ENCODE measurements at places on chromosomes 16 and 17. TPM values are rescaled to one million over a fixed set of nuclear protein-coding genes. Genes with fewer than 3 reads are reported as not detected.

The DPEP2 gene
- total RNA-seq = 1.7 TPM

The ZFP3 gene
- 4.0 TPM for total RNA-seq

The CALB2 gene
- 0.84 TPM for total RNA-seq

The RBFOX1 gene
- not detected for total RNA-seq

The IL17C gene
- not detected for total RNA-seq

The DPEP3 gene
- not detected for total RNA-seq

The GRAPL gene
- total RNA-seq = 6.6 TPM

The STAT5B gene
- 106 TPM for total RNA-seq

The ADAD2 gene
- total RNA-seq = 0.33 TPM

The TMEM97 gene
- total RNA-seq = 4.1 TPM

The RAMP2 gene
- total RNA-seq = 27.1 TPM

DNA sequence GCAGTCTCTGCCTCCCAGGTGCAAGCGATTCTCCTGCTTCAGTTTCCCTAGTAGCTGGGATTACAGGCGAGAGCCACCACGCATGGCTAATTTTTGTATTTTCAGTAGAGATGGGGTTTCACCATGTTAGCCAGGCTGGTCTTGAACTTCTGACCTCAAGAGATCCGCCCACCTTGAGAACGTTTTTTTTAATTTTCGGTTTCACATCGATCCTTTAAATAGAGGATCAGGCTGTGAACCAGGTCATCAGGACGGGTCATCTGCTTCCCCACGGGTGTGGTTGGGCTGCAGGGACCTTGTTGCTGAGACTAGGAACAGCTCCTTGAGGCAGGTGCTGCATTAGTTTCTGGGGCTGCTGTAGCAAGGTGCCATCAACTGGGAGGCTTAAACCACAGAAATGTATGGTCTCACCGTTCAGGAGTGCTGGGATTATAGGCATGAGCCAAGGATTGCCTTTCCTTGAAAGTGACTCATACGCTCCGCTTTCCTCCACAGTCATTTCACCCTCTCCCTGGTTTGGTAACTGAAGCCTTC, 7.9 kb upstream of the NAGPA start:
- H3K4me3 ChIP-seq = no peak overlapping the region
- H3K4me1 ChIP-seq = no peaks in the 10 kb centered on the region
- H3K27me3 ChIP-seq = no peaks in the 10 kb centered on the region

GRCh38 chr17:14448818-14449217, 147.9 kb downstream of the HS3ST3B1 start:
- DNase-seq = no peak
- no peaks in the 10 kb centered on the region for H3K4me1 ChIP-seq
- no peaks in the 10 kb centered on the region for H3K36me3 ChIP-seq
- no peak overlapping the region for H3K4me3 ChIP-seq
- no peaks in the 10 kb centered on the region for H3K27me3 ChIP-seq

DNA sequence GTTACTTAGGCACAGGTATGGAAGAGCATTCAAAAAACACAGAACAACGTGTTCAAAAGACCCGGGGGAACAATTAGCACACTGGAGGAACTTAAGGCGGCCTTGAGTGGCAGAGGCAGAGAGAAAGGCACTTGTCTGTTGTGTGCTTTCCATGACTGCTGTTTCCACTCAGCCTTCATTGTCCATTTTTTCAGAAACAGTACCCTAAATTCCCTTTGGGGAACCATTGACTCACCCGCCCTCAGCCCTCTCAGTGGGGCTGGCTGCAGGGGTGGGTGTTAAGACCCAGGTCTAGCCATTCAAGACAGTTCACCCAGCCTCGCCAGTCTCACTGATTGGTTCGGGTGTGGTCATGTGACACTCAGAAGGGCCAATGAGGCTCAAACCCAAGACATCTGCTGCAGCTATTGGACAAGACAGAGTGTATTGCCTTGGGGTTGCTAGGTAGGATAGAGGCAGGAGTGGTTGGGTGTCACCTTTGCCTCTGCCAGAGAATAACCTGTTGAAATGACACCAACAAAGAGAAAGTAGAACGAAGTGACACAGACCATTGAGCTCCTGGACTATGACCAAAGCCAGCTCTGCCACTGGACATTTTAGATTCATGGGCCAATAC, 19.6 kb upstream of the CEP20 start:
- H3K4me1 ChIP-seq = no peaks in the 10 kb centered on the region
- no peaks in the 10 kb centered on the region for H3K36me3 ChIP-seq
- H3K27ac ChIP-seq = no peak overlapping the region
- H3K4me3 ChIP-seq = no peak overlapping the region

GRCh38 chr17:65593092-65593854, 31.8 kb upstream of the AXIN2 start:
- no peaks in the 10 kb centered on the region for H3K27me3 ChIP-seq
- H3K4me3 ChIP-seq = no peak overlapping the region
- no peak for DNase-seq

GRCh38 chr17:17035490-17035889, 6.8 kb upstream of the MPRIP start:
- H3K4me3 ChIP-seq = no peak overlapping the region
- H3K4me1 ChIP-seq = no peaks in the 10 kb centered on the region
- H3K36me3 ChIP-seq = no peaks in the 10 kb centered on the region
- no peak overlapping the region for H3K27ac ChIP-seq

- peak; percentile 64 for DNase-seq
- no peak overlapping the region for H3K27ac ChIP-seq
- no peaks in the 10 kb centered on the region for H3K36me3 ChIP-seq
- H3K4me3 ChIP-seq = no peak overlapping the region
- H3K4me1 ChIP-seq = no peaks in the 10 kb centered on the region
Measured at GRCh38 chr17:901191-901950, 78.2 kb downstream of the NXN start.

GRCh38 chr17:17587614-17588337, 3.7 kb downstream of the PEMT start:
- no peaks in the 10 kb centered on the region for H3K27me3 ChIP-seq
- no peak for DNase-seq
- H3K36me3 ChIP-seq = no peaks in the 10 kb centered on the region
- H3K27ac ChIP-seq = no peak overlapping the region
- no peak overlapping the region for H3K4me3 ChIP-seq

GRCh38 chr16:56758930-56759329, 29.0 kb downstream of the NUP93 start:
- H3K4me3 ChIP-seq = no peak overlapping the region
- H3K4me1 ChIP-seq = peaks cover 6% of the 10 kb centered on the region
- H3K36me3 ChIP-seq = no peaks in the 10 kb centered on the region
- no peak overlapping the region for H3K27ac ChIP-seq

GRCh38 chr16:76729525-76729924, 452.3 kb downstream of the CNTNAP4 start:
- no peak for DNase-seq
- no peak overlapping the region for H3K27ac ChIP-seq
- H3K27me3 ChIP-seq = no peaks in the 10 kb centered on the region
- H3K4me1 ChIP-seq = no peaks in the 10 kb centered on the region

DNA sequence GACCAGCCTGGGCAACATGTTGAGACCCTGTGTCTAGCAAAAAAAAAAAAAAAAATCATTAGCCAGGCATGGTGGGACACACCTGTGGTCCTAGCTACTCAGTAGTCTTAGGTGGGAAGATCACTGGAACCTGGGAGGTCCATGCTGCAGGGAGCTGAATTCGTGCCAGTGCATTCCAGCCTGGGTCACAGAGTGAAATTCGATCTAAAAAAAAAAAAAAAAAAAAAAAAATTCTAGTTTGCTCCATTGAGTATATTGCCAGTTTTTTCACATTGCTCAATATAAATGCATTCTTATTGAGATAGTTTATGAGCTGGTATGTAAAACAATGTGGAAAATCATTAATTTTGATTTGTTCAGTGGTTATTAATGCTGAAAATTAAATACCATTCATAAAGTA, 52.0 kb downstream of the ABHD15 start:
- no peak overlapping the region for H3K27ac ChIP-seq
- no peaks in the 10 kb centered on the region for H3K27me3 ChIP-seq
- no peaks in the 10 kb centered on the region for H3K4me1 ChIP-seq
- no peak for DNase-seq
- no peak overlapping the region for H3K4me3 ChIP-seq

DNA sequence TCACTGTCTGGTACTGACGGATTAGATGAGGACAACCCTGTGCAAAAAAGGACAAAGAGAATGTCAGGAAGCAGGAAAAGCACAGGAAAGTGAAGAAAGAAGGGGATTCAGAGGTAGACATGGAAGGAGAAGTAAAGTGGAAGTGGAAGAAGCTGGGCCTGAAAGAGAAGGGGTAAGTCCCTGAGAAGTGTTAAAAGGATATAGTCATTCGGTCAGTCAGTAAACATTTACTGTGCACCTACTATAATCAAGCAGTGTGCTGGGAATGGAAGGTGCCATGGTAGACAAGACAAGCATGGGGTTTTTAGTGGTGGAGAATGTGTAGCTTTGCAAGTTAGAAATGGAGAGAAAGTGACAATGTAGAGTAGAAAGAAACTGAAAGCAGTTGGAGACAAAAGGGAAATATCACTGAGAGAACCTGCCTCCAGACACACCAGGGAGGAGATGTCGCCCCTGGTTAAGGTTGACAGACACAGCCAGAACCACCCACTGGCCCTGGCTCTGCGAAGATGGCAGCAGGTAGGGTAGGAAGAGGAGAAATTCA, 4.4 kb upstream of the SP2 start:
- DNase-seq = peak; percentile 33
- H3K36me3 ChIP-seq = no peaks in the 10 kb centered on the region
- no peaks in the 10 kb centered on the region for H3K4me1 ChIP-seq
- H3K27me3 ChIP-seq = no peaks in the 10 kb centered on the region
- H3K4me3 ChIP-seq = no peak overlapping the region

- H3K4me3 ChIP-seq = no peak within 1 kb of the TSS
- H3K4me1 ChIP-seq = no peaks in the 10 kb centered on the region
- H3K27ac ChIP-seq = no peak within 1 kb of the TSS
- DNase-seq = peak; percentile 89
- H3K27me3 ChIP-seq = no peaks in the 10 kb centered on the region
Measured at GRCh38 chr16:23835390-23836077, at the start of gene PRKCB. Gene PRKCB (plus strand): TSS chr16:23835983.

DNA sequence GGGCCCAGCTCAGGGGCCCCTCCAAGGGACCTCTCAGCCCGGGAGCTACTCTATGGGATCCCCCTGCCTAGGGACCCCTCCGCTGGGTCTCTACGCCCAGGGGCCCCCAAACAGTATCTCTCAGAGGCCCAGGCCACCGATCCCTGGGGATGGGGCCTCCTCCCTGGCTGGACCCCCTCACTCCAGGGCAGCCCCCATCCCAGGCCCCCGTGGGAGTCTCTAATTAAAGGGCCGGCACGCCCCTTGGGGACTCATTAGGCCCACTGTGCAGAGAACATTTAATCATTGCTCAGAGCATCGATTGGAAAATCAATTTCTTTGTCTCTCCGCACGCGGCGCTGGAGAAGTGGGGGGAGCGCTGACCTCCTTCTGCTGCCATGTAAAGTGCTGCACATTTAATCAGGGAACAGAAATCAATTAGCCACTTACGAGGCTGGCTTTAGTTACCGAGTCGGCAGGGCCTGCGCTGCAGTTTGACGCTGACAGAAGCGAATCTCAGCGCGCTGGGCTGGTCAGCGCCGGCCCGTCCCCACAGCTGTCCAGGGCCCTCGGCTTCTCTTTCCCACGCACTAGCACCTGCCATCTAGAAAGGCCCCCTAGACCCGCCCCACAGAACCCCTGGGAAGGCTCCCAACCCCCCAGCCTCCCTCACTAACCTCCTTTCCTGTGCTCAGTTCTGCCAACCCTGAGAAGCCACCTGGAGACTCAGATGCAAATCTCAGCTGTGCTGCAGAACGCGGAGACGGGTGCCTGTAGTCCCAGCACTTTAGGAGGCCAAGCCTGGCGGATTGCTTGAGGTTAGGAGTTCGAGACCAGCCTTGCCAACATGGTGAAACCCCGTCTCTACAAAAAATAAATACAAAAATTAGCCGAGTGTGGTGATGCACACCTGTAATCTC, 20.2 kb upstream of the C1QL1 start:
- no peak for DNase-seq
- no peaks in the 10 kb centered on the region for H3K36me3 ChIP-seq
- H3K27ac ChIP-seq = no peak overlapping the region
- no peaks in the 10 kb centered on the region for H3K4me1 ChIP-seq
- H3K4me3 ChIP-seq = no peak overlapping the region
